Naive thymus-derived CD8-positive, alpha-beta T cell (primary cell): ENCODE measurements at places on chromosomes 2 and 18. TPM values are rescaled to one million over a fixed set of nuclear protein-coding genes. Genes with fewer than 3 reads are reported as not detected.

DNA sequence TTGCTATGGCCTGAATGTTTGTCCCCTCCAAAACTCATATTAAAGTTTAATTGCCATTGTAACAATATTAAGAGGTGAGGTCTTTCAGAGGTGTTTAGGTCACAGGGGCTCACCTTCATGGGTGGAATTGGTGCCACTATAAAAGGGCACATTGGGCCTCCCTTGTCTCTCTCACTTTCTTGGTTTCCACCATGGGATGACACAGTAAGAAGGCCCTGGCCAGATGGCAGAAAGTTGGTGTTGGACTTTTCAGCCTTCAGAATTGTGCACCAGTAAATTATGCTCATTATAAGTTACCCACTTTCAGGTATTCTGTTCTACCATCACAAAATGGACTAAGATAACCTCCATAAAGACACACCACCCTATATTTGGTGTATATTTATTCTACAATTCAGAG, 102.1 kb downstream of the KLHL14 start:
- DNase-seq, result no peak

- DNase-seq, result peak; percentile 72
These were observed 8.6 kb upstream of the MTCL1 start for GRCh38 chr18:8696749-8697211.

GRCh38 chr2:233081232-233081730, 21.1 kb downstream of the INPP5D start:
- peak; percentile 54 for DNase-seq

GRCh38 chr2:168850846-168851245, 39.4 kb downstream of the SPC25 start:
- DNase-seq, result no peak

GRCh38 chr2:157192445-157193423, 64.8 kb upstream of the GALNT5 start:
- DNase-seq, result no peak

UPP2 gene
- not detected for total RNA-seq

DNA sequence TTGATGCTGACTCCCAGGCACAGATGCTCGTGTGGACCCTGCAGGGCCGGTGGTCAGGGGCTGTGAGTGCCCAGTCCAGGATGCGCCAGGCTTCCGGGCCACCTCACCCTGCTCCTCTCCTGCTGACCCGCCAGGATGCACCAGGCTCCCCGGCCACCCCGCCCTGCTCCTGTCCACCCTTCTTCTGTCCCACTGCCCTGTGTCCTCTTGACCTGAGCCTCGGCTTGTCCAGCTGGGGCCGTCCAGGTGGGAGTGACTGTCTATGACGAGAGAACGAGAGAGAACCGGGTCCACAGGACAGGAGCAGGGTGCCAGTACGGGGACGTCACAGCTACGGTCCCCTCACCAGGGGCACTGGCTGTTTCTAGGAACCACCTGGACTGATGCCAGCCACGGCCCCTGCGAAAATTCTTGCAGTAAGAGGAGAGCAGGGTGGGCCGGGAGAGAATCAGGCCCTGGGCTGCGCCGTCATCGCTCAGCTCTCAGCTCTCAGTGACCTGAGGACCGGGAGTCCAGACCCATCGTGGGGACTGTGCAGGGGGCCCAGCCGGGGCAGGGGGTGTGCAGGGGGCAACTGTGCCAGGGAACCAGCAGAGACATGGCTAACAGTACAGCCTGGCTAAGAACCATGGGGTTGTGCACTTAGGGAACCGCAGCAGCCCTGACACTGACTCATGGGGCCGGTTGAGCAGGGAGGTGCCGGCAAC, 12.9 kb upstream of the NFATC1 start:
- no peak for DNase-seq

NEU4 gene
- total RNA-seq, result not detected

- no peak for DNase-seq
These were observed 190.4 kb upstream of the CYP26B1 start for GRCh38 chr2:72338076-72338475.

- DNase-seq, result no peak
These were observed 209.3 kb upstream of the SALL3 start for GRCh38 chr18:78770139-78770822.

- no peak for DNase-seq
These were observed 18.8 kb upstream of the MAP3K20 start for GRCh38 chr2:173056705-173057364.

DNA sequence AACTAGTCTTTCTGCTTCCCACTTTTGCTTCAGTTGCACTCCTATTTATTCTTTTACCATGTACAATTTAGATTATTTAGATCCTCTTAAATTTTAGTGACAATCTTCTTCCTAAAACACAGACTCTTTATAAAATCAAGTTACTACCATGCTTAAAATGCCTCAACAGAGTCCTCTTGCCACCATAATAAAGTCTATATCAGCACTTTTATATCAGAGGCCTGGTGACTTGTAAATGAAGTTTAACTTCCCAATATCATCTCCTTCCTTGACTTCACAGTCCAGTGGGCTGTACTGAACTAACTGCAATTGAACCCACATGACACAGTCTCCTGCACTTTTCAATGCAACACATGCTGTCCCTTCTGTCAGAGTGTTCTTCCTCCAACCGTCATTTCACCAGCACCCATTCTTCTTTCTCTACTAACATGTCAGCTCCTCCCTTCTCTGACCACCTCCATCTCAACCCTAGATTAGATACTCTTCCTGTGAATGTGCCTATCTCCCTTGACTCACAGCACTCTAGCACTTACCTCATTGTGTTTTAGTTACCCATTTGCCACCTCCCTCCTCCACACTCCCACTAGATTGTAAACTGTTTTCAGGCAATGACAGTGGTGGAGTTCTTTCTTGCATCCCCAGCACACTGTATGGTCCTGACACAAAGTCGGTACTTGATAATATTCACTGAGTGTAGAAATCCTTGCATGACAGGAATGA, 414.9 kb downstream of the SATB2 start:
- DNase-seq, result no peak

DNA sequence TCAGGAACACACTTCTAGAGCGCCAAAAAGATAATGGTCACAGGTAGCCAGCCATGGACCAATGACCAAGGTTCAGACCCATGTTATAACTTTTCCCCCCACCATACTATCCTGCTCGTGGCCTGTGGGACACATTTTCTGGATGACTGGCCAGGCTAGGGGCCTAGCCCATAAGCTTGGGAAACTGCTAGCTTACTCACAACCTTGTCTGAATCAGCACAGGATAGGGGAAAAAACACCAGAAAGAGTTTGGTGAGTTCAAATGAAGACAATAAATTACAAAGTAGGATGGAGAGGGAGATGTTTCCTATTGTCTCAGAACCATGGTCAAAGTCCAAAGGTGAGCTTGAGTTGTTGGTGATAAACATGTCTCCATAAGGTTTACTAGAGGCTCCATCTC, 156.3 kb upstream of the CCDC68 start:
- no peak for DNase-seq
